Left cardiac atrium (tissue), 4 donors: ENCODE measurements at places on chromosomes 1 and 21. TPM values are rescaled to one million over a fixed set of nuclear protein-coding genes. Genes with fewer than 3 reads are reported as not detected.

DNA sequence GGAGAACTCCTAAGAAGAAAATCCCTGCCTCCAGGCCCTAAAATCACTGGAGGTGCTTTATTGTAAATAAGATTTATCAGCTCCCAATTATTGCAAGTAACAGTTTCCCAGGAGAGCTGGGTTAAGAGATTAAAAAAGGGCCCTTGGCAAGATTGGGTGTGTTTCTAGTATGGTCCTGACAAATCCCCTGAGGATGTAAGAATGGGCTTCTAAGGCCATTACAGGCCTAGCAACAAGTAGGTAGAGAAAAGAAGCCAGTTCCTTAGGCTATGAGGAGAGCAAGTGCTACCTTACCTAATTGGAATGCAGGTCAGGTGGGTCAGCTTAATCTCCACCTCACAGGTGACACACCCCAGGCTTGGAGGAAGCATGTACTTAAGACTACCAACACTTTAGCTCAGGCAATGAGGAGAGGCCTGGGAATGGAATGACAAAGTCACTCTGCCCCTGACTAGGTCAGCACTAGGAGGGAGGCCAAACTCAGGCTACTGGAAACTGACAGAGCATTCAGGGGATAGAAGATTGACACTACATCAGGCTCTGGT is 6.8 kb upstream of the OTUD7B start:
- DNase-seq = no peak

GRCh38 chr1:2609319-2610035 is 22.9 kb downstream of the PRXL2B start:
- peak; percentile 15 for DNase-seq

DNA sequence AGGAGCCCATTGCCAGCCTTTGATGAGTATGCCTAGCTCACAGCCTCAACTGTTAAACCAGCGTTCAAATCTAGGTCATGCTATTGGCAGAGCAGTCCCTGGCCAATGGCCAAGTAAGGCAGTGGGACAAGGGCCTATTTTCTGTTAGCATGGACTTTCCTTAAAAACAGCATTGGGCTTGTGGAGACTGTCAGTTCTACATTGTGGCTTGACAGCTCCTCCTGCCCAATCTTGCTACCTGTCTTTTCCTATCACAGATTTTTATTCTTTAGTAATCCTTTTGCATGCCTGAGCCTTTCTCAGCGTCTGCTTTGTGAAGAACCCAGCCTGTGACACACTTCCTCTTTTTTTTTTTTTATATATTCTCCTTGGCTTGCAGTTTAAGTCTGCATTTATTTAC is 56.4 kb downstream of the DIP2A start:
- DNase-seq = peak; percentile 75

Gene CFAP45
- total RNA-seq = 2.0 TPM

DNA sequence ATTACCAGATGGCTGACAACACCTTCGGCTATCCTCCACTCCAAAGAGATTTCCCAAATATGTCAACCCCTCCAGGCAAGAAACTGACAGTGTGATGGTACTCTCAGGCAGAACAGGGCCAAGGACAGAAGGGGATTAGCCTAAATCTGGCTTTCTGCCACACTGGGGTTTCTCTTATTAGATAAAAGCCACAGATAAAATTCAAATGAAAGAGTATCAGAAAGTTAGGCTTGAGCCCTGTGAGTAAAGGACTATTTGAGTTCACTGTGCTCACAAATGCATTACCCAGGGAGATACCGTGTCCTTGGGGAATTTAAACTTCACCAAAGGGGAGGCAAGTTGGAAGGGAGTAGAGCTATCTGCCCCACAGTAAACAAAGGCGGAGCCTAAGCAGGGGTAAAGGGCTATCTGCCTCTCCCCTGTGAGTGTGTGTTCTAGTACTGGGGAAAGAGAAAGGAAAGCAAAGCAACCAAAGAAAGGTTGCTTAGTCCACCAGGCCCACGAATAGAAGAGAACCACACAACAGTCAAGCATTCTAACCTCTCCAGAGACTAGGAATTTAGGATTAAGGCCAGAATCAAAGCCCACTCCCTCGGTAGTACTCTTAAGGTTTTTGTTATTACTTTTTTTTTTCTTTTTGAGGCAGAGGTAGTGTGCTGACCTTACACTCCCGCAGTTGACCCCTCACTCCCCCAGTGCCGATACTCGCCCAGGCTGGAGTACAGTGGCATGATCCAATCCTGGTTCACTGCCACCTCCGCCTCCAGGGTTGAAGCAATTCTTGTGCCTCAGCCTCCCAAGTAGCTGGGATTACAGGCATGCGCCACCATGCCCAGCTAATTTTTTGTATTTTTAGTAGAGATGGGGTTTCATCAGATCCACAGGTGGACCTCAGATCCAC is 12.7 kb downstream of the TPM3 start:
- DNase-seq = no peak

Gene SLAMF1
- total RNA-seq = 0.91 TPM

Gene EFNA3
- total RNA-seq = 1.4 TPM

DNA sequence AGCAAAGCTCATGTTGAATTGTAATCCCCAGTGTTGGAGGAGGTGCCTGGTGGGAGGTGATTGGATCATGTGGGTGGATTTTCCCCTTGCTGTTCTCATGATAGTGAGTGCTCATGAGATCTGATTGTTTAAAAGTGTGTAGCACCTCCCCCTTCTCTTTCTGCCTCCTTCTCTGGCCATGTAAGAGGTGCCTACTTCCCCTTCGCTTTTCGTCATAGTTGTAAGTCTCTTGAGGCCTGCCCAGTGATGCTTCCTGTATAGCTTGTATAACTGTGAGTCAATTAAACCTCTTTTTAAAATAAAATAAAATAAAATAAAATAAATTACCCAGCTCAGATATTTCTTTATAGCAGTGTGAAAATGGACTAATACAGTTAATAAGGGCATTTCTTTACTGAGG is 1025.7 kb downstream of the PLA2G4A start:
- DNase-seq = no peak

Gene BOLA1
- total RNA-seq = 13.0 TPM

Gene OR2G6
- not detected for total RNA-seq

Gene B3GALT5
- 0.05 TPM for total RNA-seq

Gene NGF
- 4.4 TPM for total RNA-seq

- no peak for DNase-seq
These were observed 398.1 kb upstream of the LYPLAL1 start for GRCh38 chr1:218775501-218776021.

DNA sequence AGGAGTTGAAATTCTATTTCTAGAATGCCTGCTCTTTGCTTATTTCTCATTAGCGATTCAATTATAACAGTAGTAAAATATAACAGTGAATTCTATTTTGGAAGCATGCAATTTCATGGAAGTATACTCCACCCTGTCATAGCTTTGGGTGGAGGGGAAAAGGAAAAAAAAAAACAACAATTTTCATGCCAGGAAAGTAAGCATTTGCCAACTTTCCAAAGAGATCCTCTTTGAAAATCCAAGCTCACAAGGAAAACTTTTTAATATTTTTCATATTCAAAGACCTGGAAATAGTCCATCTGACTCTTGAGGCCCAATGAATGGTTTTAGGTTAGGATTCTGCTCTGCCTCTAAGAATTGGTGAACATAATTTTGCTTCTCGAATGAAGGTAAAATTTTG is 134.5 kb downstream of the PTPN14 start:
- DNase-seq = no peak

Gene CRYBG2
- total RNA-seq = not detected

DNA sequence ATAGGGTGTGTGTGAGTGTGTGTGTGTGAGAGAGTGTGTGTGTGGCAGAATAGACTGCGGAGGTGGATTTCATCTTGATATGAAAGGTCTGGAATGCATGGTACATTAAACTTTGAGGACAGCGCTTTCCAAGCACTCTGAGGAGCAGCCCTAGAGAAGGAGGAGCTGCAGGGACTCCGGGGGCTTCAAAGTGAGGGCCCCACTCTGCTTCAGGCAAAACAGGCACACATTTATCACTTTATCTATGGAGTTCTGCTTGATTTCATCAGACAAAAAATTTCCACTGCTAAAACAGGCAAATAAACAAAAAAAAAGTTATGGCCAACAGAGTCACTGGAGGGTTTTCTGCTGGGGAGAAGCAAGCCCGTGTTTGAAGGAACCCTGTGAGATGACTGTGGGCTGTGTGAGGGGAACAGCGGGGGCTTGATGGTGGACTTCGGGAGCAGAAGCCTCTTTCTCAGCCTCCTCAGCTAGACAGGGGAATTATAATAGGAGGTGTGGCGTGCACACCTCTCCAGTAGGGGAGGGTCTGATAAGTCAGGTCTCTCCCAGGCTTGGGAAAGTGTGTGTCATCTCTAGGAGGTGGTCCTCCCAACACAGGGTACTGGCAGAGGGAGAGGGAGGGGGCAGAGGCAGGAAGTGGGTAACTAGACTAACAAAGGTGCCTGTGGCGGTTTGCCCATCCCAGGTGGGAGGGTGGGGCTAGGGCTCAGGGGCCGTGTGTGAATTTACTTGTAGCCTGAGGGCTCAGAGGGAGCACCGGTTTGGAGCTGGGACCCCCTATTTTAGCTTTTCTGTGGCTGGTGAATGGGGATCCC is 18.3 kb upstream of the HDAC1 start:
- DNase-seq = no peak

- no peak for DNase-seq
These were observed 2.9 kb downstream of the SDCCAG8 start for GRCh38 chr1:243258731-243259130.

DNA sequence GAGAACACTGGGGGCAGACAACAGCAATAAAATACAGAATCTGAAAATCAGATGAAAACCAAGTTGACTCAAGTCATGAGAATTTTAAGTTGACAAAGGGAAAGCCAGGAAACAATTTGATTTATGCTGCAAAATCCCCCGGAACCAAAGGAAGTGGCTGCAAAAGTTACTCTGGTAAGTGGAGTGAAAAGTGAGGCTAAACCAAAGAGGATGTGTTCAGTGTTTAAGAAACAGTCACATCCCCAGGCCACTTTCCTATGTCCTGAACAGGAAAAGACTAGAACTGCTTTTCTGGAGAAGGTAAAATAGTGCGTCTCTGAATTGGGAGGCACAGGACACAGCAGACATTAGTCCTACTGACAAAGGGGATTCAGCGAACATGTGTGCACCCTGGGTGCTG is 5.9 kb downstream of the TARBP1 start:
- DNase-seq = no peak

Gene CENPF
- total RNA-seq = 0.60 TPM

DNA sequence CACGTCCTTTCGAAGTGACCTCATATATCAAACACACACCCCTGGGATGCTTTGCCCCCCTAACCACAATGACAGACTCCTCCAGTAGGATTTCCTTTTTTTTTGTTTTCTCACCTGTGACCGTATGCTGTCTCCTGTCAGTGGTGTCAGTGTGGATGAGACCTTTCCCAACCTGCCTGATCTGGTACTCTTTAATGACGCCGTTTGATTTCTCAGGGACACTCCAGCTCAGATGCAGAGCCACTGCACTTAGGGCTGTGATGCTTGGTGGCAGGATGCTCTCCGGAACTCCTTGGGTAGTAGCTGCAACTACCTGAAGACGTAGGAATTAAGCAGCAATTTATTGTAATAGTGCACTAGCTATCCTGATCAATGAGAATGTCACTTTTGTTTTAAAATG is 212.6 kb downstream of the KCTD3 start:
- no peak for DNase-seq

DNA sequence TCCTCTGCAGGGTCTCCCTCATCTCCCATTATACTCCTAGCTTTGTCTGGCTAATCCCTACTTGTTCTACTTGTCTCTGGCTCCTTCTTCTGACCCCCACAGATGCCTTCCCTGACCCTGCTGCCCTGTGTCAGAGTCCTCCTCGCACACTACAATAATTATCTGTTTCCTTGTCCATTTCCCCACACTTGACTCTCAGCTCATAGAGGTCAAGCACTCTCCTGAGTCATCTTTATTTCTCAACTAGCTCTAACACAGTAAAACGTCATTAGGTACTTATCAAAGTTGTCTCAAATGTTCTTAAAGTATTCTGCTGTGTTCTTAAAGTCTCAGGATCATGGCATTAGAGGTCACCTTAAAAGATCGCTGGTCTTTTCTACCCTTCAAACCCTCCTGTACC is 47.1 kb downstream of the C8A start:
- DNase-seq = no peak

- DNase-seq = no peak
These were observed 6.4 kb upstream of the KANK4 start for GRCh38 chr1:62325681-62326080.

Gene PODN
- total RNA-seq = 84.9 TPM

Gene SPRR1B
- total RNA-seq = not detected

Gene FAM72C
- 0.16 TPM for total RNA-seq

GRCh38 chr1:8825985-8826481 is 8.6 kb upstream of the RERE start:
- DNase-seq = peak; percentile 55

DNA sequence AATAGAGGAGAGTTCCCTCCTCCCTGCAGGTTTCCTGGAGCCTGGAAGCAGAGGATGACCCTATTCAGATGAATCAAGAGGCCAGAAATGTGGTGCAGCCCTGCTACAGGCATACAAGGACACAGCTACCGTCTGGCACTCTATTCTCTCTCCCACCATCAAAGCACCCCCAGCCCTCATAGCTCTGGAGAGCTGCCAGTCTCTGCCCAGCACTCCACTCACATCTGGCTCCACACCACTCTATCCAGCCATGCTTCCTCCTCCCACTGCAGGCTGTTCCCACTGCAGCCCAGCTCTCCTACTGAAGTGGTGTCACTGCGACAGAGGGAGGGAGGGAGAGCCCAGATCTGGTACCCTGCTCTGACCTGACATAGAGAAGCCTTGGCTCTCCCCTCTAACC is 18.4 kb downstream of the SYT2 start:
- no peak for DNase-seq

DNA sequence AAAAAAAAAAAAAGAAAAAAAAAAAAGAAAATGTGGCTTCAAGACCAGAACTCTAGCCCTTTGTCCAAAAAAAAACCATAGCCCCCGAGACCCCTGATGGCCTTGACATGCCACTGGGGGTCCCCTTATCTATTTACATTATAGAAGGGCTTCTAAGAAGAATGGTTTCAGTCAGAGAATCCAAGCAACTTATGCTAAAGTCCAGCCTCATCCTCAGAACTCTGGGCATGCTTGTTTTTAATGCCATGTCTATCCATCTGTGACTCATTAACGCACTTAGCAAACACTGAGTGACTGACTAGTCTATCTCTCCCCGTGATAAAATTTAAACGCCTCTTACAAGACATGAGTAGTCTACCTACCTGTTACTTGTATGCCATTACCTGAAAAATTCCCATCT is 29.3 kb downstream of the ERG start:
- no peak for DNase-seq

- DNase-seq = no peak
These were observed 38.6 kb upstream of the ADAMTS1 start for GRCh38 chr21:26883768-26884167.

Gene S100A3
- total RNA-seq = 3.3 TPM

- DNase-seq = no peak
These were observed 9.6 kb downstream of the SMAP2 start for GRCh38 chr1:40383095-40383487.

Gene HAO2
- total RNA-seq = not detected

Gene TTC39A
- total RNA-seq = 14.0 TPM
